ENCODE measurements at places on chromosomes 4 and X.

- DNase-seq, result no peak
Measured at GRCh38 chr4:165201806-165202205, 5.6 kb upstream of the KLHL2 start.

DNA sequence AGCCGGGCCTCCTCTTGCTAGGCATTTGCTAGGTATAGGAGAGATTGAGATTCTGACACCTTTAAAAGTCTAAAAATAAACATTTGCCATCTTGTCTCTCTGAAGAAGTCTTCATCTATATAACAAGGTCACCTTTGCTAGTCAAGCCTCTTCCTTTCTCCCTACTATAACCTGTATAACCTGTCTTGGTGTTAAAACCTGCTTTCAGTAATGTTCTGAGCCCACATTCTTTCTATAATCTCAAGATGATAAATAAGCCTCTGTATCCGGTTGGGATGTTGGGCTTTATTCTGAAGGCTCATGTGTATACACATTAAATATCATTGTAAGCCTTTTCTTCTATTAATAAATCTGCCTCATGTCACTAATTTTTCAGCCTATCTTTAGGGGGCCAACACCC is 10.2 kb downstream of the ASIC5 start:
- DNase-seq, result no peak

DNA sequence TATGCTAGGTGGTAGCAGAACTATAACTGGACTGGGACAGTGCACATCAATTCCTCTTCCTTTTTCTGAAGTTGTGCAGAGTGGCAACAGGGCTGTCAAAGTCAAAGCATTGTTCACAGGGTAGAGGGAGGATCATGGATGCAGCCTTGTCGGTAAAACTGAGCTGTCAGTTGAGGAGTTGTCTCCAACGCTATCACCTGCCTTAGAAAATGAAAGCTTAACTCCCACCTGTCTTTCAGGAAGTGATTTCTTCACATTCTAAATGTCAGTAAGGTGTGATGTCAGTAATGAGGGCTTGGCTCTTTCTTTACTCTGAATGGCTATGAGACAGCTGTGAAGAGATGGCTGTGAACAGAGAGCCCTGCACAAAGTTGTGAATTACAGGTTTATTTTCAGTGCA is 66.4 kb upstream of the BANK1 start:
- no peak for DNase-seq

DNA sequence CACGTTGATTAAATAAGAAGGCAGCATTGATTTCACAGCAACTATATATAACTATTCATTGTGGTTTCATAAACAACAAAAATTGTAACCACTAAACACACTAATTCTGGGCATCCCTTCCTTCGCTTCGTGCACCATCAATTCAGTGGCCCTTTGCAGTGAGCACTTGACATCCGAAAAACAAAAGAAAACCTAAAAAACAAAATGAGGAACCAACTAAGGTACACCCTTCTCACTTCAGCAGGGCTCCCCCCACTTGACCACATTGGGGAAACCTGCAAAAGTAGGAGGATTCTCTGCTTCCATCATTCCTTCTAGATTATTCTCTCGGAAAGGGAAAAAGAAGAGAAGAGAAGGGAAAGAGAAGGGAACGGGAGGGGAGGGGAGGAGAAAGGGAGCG is 28.3 kb downstream of the NBDY start:
- no peak for DNase-seq

GRCh38 chr4:26104056-26104685 is 190.2 kb downstream of the SMIM20 start:
- DNase-seq, result no peak

DNA sequence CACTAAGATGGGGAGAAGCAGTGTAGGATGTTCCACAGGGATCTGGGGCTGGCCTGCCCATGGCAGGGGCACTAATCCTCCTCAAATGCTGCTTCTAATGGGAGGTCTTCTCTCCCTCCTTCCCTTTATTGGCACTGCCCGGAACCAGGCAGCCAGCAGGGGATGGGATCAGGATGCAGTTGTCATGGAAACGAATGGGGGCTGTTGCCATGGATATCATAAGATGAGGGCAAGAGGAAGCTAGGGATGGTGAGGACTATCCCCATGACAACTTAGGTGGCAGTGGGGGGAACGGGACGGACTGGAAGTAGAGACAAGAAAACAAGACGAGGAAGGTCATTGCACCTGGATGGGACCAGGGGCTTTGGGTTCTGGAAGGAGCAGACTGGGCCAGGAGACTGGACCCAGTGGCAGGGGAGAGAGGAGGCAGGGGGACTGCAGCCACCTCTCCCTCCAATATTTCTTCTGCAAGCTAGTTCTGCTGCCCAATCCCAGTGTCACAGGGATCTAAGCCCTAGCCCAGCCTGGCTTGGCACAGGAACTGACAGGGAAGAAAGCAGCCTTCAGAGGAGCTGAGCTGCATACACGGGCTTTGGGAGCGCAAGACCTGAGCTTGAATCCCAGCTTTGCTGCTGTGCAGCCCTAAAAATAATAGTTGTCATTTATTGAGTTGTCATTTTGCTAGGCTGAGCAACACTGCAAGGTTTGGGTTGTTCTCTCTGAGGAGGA is 19.0 kb downstream of the IQSEC2 start:
- DNase-seq, result no peak

- no peak for DNase-seq
Measured at GRCh38 chr4:98864560-98864959, 64.4 kb downstream of the EIF4E start.

GRCh38 chrX:136692271-136692670 is 44.3 kb downstream of the CD40LG start:
- DNase-seq, result no peak

- DNase-seq, result peak; percentile 36
Measured at GRCh38 chr4:183823434-183823833, 81.7 kb upstream of the STOX2 start.

All from iPS-NIHi11 (cell line).